ENCODE measurements at places on chromosomes 13 and 19.

GRCh38 chr19:23254141-23254910 is 4.1 kb upstream of the ZNF724 start:
- no peak for DNase-seq

- no peak for DNase-seq
These were observed 261.8 kb downstream of the DLEU7 start for GRCh38 chr13:50581586-50582196.

- DNase-seq = no peak
These were observed 55.8 kb downstream of the PEPD start for GRCh38 chr19:33465834-33466233.

DNA sequence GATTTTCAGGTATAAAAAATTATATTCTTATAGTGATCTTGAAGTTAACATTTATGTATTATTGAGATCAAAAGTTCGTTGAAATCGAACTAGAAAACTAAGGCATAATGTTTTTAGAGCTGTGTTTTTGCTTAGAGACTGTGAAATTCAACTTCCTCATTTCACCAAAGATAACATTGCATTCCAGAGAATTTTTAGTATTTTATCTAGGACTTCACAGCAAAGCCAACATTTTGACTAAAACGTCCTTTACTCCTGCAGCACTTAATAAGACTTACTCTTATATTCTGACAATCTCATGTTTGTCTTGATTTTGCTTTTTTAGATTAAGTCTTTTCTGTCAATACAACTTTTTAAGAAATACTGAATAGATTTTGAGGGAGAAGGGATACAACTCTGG is 4.7 kb downstream of the KCTD4 start:
- no peak for DNase-seq

DNA sequence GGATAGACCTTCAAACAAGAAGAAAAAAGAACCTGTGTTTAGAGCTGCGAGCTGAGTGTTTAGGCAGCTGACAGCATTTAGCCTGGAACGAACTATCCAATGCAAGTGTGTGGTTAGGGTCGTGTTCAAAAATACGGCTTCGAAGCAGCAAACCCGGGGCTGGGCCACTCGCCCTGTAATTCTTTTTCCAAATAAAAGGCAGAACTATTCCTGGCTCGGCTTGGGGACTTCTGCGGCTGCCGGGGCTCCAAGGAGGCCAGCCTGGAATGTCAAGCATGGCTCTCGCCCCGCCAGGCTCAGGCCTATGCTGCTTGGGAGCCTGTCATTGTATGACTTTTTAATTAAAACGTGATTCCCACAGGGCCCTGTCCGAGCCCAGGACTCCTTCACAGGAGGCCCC is 51.7 kb upstream of the KLF2 start:
- no peak for DNase-seq

GRCh38 chr13:96743296-96744089 is 250.8 kb downstream of the OXGR1 start:
- no peak for DNase-seq

DNA sequence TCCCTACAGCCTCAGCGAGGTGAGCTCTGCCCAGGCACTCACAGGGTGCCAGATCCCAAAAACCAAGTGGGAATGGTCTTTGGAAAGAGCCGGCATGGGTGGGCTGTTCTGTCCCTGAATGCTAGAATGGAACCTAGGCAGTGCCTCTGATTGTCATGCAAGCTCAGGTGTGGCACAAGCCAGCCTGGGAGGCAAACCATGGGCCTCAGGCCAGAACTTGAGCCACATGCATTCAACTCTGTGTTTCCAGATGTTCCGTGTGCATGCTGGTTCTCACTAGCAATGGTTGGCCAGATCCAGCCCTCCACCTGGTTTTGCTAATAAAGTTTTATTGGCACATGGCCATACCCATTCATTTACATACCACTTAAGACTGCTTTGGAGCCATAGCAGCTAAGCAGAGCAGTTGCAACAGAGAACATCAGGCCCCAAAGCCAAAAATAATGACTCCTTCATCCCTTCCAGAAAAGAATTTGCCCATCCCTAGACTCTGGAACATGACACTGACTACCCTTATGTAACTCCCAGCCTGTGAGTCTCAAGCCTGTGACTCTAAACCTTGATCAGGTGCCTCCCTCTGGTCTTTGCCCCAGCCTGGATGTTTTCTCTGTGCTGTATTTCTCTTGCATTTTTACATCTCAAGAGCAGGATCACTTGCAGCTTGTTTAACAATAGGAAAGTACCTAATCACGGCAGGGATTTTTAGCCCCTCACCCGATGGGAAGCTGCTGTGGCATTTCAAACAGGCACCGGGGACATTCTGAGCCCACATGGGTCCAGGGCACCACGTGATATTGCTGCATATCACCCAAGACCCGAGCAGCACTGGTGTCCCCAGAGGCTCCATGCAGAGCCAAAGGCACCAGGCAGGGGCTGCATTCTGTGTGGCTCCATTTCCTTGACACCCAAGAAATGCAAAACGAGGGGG is 55.4 kb upstream of the USE1 start:
- DNase-seq = no peak

GRCh38 chr19:3404324-3405260 is 38.2 kb downstream of the NFIC start:
- peak; percentile 95 for DNase-seq

DNA sequence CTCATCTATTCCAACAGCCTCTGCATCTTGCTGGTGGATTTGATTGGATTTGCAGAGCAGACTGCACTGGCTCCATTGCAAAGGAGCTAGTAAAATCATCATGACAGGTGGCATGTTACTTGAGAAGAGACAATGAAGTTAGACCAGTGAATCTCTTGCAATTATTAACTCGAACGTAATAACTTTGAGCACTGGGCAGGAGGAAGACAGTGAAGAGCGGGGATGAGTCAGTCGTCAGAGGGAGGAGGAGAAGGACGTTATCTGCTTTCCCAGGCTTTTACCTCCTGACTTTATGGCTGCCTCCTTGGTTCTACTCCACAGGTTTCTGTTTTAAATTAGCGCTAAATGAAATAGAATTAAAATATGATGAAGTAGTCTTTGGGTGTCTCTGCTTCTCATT is 257.8 kb upstream of the IPO5 start:
- no peak for DNase-seq

DNA sequence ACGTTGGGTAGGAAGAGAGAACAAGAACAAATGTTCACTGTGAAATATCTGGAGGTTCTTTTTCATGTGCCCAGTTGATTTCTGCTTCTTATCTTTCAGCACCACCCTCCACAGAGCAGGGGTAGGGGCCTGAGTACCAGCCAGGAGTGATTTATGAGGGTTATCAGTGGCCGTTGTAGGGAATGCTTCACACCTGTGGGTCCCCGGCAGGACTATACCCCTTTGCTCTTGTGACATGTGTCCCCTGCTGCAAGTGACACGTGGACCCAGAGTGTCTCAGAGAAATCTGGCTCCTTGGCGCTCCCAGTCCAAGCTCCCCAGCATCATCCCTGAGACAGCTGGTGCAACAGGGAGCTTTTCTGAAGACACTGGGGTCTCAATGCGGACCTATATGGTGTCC is 29.7 kb downstream of the SIAH3 start:
- no peak for DNase-seq
